NCI-H1105 (cell line): ENCODE measurements at places on chromosomes 3 and 15.

DNA sequence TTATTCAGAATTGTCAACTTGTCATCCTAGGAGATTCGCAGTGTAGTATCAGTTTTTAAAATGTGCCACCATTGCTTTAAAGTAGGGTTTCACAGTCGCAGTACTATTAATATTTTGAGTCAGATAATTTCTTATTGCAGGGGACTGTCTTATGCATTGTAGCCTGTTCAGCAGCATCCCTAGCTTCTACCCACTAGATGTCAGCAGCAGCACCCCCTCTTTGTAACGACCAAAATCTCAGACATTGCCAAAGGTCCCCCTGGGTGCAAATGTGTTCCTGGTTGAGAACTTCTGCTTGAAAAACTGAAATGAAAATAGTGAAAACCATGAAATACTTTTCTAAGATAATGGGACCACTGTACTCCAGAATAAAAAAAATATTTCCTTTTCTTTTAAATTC, 474.8 kb downstream of the CNTN3 start:
- no peak for DNase-seq

GRCh38 chr3:30915782-30916181, 21.3 kb upstream of the GADL1 start:
- DNase-seq, result no peak

DNA sequence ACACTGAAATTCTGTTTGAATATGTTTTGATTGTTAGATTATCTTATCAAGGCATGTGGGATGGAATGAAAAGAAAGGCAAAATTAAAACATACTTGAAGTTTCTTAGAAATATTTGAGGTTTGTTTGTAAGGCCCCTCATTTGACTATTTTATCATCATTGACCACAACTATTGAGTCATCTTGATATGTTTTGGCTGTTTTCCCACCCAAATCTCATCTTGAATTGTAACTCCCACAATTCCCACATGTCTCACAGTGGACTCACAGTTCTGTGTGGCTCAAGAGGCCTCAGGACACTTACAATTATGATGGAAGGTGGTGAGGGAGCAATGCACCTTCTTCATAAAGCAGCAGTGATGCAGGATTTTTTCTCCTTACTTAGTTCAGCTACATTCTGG, 917.1 kb downstream of the PLOD2 start:
- no peak for DNase-seq

- no peak for DNase-seq
These were observed 8.1 kb downstream of the ABTB1 start for GRCh38 chr3:127680798-127681221.

DNA sequence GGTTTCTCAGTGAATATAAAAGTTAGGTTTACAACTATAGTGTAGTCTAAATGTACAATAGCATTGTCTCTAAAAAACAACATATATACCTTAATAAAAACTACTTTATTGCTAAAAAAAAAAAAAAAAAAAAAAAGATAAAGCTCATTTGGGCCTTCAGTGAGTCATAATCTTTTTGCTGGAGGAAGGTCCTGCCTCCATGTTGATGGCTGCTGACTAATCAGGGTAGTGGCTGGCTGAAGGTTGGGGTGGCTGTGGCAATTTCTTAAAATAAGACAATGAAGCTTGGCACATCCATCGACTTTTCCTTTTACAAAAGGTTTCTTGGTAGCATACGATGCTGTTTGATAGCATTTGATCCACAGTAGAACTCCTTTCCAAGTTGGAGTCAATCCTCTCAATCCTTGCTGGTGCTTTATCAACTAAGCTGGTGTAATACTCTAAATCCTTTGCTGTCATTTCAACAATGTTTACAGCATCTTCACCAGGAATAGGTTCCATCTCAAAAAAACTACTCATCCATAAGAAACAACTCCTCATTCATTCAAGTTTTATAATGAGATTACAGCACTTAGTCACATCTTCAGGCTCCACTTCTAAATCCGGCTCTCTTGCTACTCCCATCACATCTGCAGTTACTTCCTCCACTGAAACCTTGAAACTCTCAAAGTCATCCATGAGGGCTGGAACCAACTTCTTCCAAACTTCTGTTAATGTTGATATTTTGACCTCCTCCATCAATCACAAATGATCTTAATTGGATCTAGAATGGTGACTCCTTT, 13.3 kb downstream of the ZNF280D start:
- no peak for DNase-seq

- DNase-seq, result no peak
These were observed 122.3 kb downstream of the ATP1B3 start for GRCh38 chr3:141998669-141999290.

- DNase-seq, result no peak
These were observed 12.9 kb downstream of the MON1A start for GRCh38 chr3:49916686-49917085.

GRCh38 chr3:179729086-179729485, 76.2 kb downstream of the USP13 start:
- no peak for DNase-seq

- DNase-seq, result no peak
These were observed 183.7 kb downstream of the NTRK3 start for GRCh38 chr15:88072598-88073390.

DNA sequence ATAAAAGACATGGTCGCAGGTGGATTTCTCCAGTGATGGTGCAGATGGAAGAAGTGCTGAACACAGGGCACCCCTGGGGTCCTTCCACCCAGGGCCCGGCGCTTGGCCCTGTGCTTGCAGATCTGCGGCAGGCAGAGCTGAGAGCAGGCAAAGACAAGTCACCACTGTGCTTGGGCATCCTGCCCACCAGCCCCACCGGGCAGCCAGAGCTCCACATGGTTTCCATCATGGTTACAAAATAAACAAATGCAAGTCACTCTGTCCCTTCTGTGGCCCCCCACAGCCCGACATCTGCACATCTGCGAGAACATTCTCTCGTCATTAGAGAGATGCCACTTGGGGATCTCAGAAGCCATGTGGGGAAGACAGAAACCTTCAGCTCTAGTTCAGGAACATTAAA, 37.6 kb upstream of the SFMBT1 start:
- DNase-seq, result no peak

DNA sequence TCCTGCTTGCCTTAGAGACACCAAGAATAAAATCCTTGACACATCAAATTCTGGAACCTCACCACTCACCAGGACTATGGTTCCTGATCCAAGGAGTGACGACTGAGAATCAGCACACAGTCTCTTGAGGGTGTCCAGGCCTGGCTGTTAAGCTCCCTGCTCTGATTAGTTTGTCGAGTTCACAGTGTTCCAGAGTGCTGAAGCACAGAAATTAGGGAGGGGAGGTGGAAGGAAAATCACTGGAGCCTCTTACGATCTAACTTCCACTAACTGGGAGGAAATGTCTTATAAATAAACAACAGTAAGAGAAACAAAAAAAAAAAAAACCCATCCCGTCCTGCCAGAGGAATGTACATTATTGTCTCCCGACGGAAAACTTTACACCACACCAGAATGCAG, 330.2 kb downstream of the TIGIT start:
- DNase-seq, result no peak

DNA sequence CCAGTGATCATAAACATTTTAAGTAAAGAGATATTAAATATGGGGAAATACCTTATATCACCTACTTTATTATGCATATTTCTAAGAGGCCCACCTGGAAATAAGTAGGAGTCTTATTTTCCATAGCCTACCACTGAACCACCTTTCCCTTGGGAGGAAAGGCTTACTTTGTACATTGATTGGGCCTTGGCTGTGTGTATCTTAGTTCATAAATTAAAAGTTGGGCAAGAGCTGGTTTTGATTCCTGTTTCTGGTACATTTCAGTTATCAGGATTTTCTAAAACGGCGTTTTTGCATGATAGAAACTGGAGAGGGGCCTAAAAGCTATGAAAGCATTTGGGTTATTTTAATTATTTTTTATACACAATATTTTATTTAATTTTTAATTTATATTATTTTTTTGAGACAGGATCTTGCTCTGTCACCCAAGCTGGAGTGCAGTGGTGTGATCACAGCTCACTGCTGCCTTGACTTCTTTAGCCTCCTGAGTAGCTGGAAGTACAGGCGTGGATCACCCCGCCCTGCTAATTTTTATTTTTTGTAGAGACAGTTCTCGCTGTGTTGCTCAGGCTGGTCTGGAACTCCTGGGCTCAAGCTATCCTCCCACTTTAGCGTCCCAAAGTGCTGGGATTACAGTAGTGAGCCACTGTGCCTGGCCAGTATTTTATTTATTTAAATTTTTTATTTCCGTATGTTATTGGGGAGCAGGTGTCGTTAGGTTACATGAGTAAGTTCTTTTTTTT, 2.6 kb downstream of the GMPS start:
- DNase-seq, result no peak

DNA sequence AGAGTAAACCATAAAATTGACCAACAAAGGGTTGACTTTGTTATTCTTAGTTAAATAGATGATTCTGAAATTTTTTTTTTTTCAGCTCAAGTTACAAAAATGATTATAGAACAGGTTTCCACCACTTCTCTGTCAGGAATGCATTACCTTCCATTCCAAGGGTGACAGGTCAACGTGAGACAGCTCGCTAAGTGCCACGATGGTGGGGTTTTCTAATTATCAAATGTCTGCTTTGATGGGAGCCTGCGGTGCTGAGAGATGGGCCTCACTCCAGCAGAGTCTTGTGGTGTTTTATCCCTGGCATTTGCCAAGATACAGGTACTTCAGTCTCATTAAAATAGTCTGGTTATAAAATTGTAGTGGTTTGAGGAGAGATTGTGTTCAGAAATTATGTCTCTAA, 80.3 kb downstream of the CGNL1 start:
- no peak for DNase-seq

DNA sequence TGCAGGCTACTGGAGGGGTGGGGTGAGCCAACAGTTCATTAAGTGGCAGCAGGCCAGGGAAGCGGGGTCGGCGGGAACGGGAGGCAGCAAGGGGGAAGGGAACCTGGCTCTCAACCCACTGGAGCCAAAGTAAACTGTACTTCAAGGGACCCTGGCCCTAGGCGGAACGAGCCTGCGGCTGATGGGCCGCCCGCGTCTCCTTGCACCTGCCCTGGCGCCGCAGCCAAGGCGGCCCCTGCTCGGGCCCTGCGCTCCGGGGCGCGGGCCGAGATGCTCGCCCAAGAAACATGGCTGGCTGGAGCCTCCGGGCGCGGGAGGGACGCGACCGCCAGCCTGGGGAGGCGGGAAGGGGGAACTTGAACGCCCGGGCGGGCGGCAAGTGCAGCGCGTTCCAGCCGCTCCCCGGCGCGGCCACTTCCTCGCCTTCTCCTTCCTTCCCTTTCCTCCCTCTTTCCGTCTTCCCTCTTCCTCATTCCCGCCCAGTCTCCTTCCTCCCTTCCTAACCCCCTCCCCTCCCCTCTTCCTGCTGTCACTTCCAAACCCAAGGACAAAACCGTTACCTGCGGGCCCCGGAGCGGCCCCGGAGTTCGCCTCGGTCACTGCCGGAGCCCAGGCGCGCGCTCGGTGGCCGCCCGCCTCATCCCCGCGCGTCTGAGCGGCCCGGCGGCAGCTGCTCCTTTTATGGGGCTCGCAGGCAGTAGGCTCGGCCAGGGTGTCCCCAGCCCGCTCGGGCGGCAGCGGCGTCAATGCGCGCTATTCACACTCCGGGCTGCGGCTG, 489.7 kb downstream of the MAGI1 start:
- DNase-seq, result no peak

- DNase-seq, result no peak
These were observed 77.6 kb downstream of the CLDN11 start for GRCh38 chr3:170496026-170496867.

GRCh38 chr3:133256787-133257483, 142.9 kb upstream of the BFSP2 start:
- DNase-seq, result no peak

DNA sequence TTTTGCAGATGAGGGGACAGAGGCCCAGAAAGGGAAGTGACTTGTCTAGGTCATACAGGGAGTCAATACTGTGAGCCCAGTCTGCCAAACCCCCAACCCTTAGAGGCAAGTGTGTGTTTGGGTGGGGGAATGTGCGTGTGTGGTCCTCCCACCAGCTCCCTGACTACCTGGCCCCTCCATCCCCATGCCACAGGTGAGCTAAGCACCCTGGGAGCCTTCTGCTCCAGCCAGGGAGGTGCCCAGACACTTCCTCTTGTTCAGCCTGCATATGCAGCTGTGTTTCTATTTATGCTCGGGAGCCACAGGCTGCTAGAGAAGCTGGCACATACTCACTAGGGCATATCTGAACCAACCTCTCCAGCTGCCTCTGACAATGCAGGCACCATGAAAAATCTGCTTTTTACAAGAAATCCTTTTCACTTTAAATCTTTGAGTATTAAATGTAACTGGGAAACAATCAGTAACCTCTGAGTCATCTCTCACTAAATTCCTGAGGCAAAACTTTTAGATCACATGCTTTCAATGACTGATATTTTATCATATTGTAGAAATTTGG, 20.7 kb downstream of the TBC1D2B start:
- DNase-seq, result no peak

DNA sequence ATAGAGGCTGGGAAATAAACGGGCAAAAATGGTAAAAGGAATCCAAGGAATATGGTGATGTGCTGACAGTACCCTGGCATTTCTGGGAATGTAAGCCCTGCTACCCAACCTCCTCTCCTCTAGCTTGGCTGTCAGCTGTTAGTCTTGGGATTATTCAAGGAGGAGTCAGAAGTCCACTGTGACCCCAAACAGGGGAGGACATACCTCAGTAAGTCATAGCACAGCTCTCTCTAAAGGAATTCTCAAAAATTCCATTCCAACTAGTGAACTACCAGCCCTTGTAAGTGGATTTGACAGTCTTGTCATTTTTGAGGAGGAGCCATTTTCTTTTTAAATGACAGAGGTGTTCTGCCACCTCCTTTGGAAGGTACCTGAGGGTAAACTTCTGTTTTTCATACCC, 207.5 kb downstream of the PDCD6IP start:
- DNase-seq, result no peak

DNA sequence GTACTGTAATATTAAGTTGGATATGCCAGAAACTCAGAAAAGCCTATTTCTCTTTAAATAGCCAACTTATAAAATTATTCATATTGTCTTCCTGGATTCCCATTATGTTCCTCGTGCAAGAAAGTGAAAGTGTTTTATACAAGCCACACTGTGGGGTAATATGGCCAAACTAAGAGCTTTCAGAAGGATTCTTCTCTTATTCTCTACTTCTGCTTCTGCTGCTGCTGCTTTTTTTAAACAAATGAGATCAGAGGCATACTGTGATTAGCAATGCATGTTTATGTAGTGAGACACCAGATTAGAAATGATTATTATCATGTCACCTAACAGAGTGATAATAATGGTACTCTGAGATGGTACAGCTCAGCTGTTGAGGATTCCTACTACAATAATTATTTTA, 1026.5 kb upstream of the CFAP20DC start:
- DNase-seq, result no peak

DNA sequence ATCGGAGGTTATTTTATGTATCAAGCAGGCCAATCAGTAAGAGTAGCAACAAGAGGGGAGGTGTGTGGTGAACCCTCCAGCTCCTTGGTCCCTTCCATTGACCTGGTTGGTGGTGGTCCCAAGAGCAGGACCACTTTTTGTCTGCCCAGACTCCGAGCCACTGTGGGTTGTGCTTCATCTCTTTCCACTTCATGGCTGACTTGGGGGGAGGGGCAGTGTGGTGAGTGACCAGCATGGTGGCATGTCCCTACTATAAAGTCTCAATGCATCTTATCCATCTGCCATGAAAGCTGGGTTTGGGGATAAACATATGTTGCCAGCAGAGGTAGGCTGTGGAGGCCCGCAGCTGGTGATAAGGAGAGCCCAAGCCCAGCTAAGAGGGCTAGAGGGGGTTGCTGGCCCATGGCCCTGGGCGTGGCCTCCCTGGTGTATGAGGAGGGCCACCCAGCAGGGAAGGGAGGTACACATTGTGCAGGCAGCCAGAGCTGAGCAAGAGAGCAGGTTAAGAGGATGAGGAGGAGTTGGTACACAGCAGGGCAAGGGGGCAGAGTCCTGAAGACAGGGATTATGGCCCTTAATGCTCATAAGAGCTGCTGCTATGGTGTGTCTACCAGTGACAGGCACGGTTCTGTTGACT, 7.0 kb downstream of the AEN start:
- DNase-seq, result no peak

GRCh38 chr3:88061746-88062145, 2.7 kb downstream of the ZNF654 start:
- no peak for DNase-seq
